ENCODE measurements at places on chromosomes 1 and 21.

GRCh38 chr1:241605146-241605805, 34.9 kb downstream of the CHML start:
- DNase-seq, result no peak

GRCh38 chr1:42418516-42418915, 37.3 kb downstream of the ZMYND12 start:
- DNase-seq, result no peak

GRCh38 chr21:17003258-17003615, 509.6 kb upstream of the CXADR start:
- no peak for DNase-seq

- no peak for DNase-seq
Observed at GRCh38 chr1:206924592-206925105, 2.9 kb upstream of the FCMR start.

DNA sequence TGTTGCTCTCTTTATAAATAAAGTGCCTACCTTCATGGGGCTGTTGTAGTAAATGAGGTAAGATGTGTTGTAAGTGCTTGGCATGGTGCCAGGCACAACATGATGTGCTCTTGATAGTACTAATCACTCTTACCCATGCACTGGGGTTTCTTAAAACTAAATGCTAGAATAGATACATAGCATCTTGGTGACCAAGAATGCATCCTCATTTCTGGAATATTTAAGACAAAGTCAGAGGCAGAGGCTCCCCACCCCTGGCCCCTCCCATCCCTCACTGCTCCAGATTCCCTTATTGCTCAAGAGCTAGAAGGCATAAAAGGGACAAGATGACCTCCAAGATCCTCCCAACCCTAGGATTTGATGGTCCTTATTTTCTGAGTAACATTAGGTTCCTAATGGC, 61.3 kb downstream of the GLUL start:
- no peak for DNase-seq

- DNase-seq, result no peak
Observed at GRCh38 chr1:17194615-17195528, 10.1 kb upstream of the PADI1 start.

DNA sequence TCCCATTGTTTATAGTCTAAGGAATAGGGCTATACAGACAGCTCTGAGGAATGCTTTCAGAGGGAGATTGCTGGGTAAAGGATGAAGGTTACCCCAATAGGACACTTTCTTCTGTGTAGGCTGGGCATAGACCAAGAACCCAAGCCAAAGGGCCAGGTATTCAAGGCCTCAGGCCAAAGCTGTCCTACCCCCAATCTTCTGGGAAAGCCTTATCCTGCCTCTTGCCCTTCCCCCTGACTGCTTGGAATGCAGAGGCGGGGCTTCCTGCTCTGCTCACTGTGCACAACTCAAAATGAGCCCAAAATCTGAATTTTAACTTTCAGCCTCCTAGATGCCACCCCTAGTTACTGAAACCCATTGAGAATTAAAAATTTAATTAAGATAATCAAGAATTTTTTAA, 2.2 kb downstream of the OR10Z1 start:
- no peak for DNase-seq

DNA sequence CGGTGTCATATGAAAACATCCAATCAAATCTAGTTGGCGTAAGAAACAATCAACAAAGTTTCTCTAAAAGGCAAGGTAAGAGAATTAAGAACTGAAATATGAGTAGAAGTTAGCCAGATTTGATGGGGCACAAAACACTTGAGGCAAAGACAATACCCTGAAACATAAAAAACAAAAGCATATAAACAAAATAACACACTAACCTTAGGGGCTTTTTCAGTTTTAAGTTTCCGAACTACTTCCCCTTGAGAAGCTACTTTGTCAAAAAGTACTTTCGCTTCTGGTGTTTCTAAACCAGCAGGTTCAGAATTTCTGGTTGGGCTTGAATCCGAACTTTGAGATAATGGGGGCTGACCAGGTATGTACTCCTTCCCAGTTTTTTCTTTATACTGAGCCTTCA, 57.9 kb downstream of the EPRS1 start:
- no peak for DNase-seq

- DNase-seq, result peak; percentile 35
Observed at GRCh38 chr1:11180342-11180744, 8.8 kb upstream of the ANGPTL7 start.

DNA sequence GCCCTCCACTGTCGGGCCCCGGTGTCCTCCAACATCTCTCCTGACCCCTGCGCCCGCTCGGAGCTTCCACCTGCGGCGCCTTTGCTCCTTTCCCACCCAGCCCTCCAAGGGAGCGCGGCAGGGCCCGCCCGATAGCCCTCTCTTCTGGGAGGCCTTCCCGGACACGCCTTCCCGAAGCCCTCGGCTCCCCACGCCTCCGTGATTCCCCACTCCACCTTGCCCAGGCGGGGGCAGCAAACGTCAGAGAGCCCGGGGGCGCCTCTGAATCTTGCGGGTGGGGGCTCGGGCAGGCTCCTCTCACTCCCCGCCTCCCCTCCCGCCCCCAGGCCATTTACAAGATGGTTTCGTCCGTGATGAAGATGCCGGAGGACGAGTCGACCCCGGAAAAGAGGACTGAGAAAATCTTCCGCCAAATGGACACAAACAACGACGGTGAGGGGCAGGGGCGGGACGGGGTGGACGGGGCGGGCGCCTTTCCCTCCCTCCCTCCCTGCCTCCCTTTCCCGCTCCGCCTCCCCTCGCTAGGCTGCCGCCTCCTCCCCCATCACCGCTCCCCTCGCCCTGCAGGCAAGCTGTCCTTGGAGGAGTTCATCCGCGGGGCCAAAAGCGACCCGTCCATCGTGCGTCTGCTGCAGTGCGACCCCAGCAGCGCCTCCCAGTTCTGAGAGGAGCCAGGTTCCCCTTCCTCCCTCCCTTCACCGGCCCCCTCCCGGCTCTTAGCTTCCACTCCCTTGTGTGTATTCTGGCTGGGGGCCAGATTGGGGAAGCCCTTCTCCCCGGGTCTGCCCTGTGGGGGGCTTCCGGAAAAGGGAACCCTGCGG, 7.1 kb downstream of the HPCA start:
- no peak for DNase-seq

DNA sequence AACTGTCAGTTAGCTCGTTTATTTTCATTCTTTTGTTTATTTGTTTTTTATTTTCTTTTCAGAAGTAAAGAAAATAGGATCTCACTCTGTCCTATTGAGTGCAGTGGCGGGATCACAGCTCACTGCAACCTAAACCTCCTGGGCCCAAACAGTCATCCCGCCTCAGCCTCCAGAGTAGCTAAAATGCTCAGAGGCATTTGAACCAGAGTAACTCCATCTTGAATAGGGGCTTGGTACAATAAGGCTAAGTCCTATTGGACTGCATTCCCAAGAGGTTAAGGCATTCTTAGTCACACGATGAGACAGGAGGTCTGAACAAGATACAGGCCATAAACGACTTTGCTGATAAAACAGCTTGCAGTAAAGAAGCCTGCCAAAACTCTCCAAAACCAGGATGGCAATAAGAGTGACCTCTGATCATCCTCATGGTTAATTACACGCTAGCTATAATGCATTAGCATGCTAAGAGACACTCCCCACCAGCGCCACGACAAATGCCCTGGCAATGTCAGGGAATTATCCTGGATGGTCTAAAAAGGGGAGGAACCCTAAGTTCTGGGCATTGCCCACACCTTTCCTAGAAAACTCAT, 13.1 kb upstream of the COP1 start:
- no peak for DNase-seq

GRCh38 chr1:110460253-110461220, 9.6 kb downstream of the PROK1 start:
- DNase-seq, result peak; percentile 48

GRCh38 chr1:223479718-223480425, 86.7 kb downstream of the CCDC185 start:
- no peak for DNase-seq

DNA sequence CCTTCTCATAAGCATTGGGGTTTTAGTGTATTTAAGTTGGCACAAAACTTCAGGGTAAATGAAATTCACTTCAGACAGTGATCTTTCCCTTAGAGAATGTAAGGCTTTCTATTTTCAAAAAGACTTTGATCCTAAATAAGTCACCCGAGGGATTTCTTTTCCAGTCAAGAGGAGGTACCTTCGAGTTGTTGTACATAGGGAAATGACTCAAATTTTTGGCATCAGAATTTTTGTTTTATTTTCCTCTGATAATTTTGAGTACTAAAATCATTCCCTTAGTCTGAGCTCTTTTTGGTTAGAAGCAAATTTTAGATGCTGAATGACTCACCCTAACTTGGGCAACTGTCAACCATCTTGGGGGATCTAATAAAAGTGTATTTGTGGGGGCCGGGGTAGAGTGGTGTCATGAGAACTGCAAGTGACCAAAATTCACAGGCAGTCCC, 193.9 kb downstream of the DHRS3 start:
- DNase-seq, result no peak

All from HFF-Myc (cell line).